A549 treated with dexamethasone at 1 μM for 4 hours (cell line): ENCODE measurements at places on chromosomes 12 and 14. TPM values are rescaled to one million over a fixed set of nuclear protein-coding genes. Genes with fewer than 3 reads are reported as not detected.

LRIG3 gene
- total RNA-seq = 3.6 to 4.8 TPM (median 3.8 TPM) in 5 replicates

KRT2 gene
- total RNA-seq = not detected in 5 replicates

PRPH gene
- total RNA-seq = 1.2 to 2.2 TPM (median 1.6 TPM) in 5 replicates

SEL1L gene
- total RNA-seq = 18.7 to 33.2 TPM (median 29.7 TPM) in 5 replicates

CCER1 gene
- not detected in 5 replicates for total RNA-seq

CRIP2 gene
- total RNA-seq = 111 to 207 TPM (median 191 TPM) in 5 replicates

CNTN1 gene
- 41.8 to 71.5 TPM (median 59.8 TPM) in 5 replicates for total RNA-seq

GPR137C gene
- total RNA-seq = 0.06 to 0.08 TPM (median 0.07 TPM) in 5 replicates

CD27 gene
- not detected in 5 replicates for total RNA-seq
